NCI-H510A treated with DMSO at 0.1 percent for 48 hours (cell line): ENCODE measurements at places on chromosomes 1 and 21.

- no peak for DNase-seq
Measured at GRCh38 chr1:229385853-229386456, 43.1 kb upstream of the CCSAP start.

- no peak for DNase-seq
Measured at GRCh38 chr1:245416781-245417180, 262.0 kb downstream of the KIF26B start.

- no peak for DNase-seq
Measured at GRCh38 chr1:40599926-40600325, 65.6 kb downstream of the RIMS3 start.

GRCh38 chr1:83017276-83017675 lies 981.7 kb downstream of the TTLL7 start:
- no peak for DNase-seq

GRCh38 chr1:197776351-197777105 lies 1.2 kb upstream of the DENND1B start:
- DNase-seq, result no peak

GRCh38 chr1:170669107-170669445 lies 5.1 kb downstream of the PRRX1 start:
- no peak for DNase-seq

- DNase-seq, result no peak
Measured at GRCh38 chr1:18561967-18562366, 68.7 kb upstream of the PAX7 start.

DNA sequence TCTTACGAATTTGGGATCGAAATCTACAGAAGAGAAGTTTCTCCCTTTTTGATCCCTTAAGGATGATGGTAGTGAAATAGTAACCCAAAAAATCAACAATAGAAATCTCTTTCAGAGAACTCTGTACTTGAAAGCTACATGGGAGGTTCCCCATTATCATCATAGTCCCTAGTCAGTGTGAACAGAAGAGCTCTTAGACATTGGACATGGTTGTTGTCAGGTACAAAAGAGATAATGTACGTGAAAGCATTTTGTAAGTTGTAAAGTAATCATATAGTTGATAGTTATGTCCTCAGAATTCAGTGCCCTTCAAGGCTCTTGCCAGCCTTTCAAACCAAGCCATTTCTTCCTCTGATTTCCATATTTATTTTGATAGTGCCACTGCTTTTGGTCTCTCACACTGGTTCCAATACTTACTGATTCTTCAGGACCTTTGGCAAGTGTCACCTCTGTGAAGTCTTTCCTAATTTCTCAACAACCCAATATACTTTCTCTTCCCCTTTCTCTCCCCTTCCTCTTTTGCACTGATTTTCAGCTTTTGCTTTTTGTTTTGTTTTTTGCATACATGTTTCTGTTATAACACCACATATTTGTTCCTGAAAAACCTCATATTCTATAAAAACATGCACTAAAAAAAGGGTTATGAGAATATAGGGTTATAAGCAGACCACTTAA lies 22.4 kb downstream of the VPS45 start:
- DNase-seq, result no peak

GRCh38 chr1:47340227-47340626 lies 6.6 kb downstream of the CMPK1 start:
- no peak for DNase-seq

DNA sequence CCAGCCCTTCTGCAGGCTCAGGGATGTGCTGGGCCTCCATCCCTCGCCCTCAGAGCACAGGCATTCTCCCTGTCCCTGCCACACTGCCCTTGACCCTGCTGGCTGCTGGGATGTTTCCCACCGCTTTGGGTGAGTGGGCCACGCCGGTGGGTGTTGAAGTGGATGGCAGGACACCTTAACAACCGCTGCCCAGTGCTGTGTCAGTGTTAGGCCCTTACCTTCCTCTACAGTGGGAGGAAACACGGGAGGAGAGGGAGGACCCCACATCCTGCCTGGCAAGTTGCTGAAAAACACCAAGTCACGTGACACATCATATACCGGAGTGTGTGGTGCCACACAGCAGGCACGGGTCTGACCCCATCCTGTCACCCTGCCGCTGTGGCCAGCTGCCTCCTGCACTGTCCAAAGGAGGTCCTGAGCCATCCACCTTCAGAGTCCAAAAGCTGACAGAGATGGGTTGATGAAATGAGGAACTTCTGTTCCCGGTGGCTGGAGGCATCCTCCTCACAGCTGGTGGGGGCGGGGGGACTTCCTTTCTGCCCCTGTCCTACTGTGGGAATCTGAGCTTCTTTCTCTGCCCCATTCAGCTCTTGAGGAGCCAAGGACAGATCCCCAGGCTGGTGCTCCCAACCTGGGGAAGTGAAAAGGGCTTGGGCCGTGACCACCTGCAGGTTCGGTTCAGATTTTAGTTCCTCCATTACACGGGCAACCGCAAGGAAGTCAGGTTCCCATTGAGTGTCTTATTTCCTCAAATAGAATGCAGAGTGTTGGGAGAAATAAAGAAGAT lies 3.2 kb upstream of the THEMIS2 start:
- DNase-seq, result no peak

DNA sequence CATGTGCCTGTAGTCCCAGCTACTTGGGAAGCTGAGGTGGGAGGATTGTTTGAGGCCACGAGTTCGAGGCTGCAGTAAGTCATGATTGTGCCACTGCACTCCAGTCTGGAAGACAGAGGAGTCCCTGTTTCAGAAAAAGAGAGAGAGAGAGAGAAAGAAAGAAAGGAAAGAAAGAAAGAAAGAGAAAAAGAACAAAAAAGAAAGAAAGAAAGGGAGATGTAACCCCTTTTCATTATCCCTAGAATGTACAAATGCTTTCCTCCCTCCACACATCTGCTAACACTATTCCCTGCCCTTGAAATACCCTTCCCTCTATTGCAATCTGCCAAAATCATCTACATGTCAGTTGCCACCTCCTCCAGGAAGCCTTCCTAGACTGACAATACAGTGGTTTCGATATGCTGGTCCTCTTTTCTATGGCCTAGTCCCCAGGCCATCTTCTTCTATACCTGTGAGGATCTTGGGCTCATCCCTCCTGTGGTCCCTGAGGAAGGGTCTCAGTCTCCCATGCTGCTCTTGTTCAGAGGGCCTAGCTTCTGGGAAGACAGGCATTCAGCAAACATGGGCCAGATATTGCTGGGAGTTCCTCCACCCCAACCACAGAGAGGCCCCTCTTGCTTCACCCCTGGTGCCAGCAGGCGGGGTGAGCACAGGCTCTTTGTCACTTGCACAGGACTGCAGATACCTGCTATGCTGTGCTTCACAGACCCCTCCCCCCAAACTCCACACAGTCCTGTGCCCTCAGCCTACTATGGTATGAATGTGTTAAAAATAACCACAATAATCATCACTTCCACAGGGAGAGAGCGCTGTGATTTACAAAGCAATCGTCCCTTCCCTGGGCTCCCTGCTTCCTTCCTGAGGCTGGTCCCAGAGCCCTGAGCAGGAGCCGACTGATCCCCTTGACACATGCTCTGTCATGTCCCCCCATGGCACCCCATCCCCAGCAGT lies 14.1 kb downstream of the ADGRB2 start:
- no peak for DNase-seq

DNA sequence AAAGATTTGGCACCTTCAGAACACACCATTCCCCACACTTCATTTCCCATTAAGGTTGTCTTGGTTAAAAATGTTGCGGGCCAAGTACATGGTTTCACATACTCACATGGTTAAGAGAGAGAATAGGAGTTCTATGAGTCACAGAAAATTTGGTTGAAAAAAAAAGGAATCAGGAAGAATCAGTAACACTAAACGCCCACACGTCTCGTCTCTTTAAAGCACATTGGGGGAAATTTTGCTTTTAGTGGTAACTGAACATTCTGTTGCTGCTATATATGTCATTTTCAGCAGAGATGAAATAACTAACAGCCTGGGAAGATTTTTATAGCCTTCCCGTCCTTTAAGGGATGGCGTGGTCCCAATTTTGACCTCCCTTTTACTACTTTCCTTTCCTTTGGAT lies 132.9 kb upstream of the ERG start:
- no peak for DNase-seq

DNA sequence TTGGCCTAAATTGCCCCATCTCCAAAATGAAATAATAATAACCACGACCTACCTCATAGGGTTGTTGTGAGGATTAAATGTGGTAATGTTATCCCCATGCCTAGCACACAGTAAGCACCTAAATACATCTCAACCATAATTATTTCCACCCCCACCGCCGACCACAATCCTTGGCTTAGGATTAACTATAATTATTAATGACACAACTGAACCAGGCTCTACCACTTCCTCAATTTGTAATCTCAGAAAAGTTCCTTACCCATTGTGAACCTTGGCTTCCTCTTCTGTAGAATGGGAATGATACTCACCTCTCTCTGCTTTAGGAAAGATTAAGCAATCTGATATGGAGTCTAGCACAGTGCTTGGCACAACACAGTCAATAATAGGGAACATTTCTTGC lies 44.3 kb upstream of the TACSTD2 start:
- no peak for DNase-seq

GRCh38 chr1:116201911-116202310 lies 90.7 kb downstream of the MAB21L3 start:
- DNase-seq, result no peak

DNA sequence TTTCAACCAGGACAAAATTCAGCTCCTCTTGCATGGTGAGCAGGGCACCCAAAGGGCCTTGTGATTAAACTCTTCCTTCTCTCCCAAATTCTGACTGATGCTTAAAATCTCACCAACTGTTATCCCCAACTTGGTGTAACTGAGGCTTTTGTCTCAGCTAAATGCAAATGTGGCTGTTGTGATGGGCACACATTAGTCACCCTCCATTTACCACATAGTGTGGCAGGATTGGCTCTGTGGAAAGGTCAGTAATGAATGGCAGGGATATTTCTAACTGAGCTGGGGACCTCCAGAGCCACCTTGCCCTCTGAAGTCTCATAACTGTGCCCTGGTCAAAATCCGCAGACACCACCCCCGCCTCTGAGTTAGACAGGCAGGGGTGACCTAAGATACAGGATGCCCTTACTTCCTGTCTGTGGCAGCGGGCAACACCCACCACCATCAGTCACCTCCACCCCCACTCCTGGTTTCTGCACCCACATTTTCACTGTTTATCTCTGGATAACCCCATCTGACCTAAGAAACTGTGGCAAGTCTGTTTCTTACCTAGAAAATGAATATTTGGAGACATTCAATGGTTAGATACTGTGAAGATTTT lies 25.4 kb upstream of the RGS16 start:
- DNase-seq, result no peak

GRCh38 chr1:15233689-15234088 lies 13.3 kb upstream of the FHAD1 start:
- DNase-seq, result no peak

GRCh38 chr1:2584686-2585317 lies 1.8 kb upstream of the PRXL2B start:
- DNase-seq, result no peak

DNA sequence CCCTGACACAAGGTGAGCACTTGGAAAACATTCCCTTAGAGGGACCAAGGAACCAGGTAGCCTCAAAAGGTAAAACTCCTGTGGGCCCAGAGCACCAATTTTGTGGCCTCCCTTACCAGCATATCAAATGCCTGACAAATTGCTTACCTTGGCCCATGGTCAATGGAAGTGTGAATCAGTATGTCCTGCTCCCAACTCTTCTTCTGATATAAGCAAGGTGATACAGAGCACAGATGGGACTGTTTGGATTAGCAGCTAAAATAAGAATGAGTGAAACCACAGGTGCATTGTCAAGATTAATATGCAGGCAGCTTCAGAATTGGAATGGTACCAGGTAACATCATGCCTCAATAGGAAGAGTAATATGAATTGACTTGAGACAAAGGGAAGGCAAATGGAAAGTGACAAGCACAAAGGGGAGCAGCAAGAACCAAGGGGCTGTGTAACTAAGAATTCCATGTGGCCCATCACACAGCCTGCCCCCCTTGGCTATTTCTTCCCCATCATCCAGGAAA lies 156.8 kb upstream of the KCND3 start:
- peak; percentile 14 for DNase-seq

DNA sequence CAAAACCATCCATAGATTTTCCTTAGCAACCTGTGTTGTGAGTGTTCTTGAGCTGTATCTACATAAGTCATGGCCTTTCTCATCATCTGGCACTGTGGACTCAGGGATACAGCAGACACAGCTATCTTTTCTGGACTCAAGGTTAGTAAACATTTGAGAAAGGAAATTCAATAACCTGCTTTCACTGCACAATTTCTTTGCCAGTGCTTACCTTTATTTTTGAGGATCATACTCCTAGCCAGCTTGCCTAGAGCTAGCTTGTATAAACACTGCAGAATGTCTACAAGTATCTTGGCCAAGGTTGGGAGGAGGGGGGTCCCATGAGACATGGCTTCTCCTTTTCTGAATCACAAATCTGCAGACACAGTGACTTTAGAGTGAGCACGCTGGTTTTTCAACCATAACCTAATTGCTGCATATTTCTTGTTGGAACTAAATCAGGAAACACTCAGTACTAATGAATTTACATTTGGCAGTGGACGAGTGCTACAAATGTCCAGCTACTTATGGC lies 27.2 kb downstream of the ADAMTS5 start:
- DNase-seq, result no peak

GRCh38 chr1:104190821-104191220 lies 441.1 kb downstream of the AMY1C start:
- no peak for DNase-seq

GRCh38 chr1:79090985-79091384 lies 84.5 kb upstream of the ADGRL4 start:
- no peak for DNase-seq

GRCh38 chr1:230392536-230392909 lies 33.6 kb downstream of the PGBD5 start:
- no peak for DNase-seq

GRCh38 chr1:55286856-55287602 lies 71.9 kb upstream of the USP24 start:
- DNase-seq, result no peak
